ENCODE measurements at places on chromosomes 7 and 10.

GRCh38 chr10:75208181-75208580 is 2.4 kb upstream of the VDAC2 start:
- no peak for DNase-seq

DNA sequence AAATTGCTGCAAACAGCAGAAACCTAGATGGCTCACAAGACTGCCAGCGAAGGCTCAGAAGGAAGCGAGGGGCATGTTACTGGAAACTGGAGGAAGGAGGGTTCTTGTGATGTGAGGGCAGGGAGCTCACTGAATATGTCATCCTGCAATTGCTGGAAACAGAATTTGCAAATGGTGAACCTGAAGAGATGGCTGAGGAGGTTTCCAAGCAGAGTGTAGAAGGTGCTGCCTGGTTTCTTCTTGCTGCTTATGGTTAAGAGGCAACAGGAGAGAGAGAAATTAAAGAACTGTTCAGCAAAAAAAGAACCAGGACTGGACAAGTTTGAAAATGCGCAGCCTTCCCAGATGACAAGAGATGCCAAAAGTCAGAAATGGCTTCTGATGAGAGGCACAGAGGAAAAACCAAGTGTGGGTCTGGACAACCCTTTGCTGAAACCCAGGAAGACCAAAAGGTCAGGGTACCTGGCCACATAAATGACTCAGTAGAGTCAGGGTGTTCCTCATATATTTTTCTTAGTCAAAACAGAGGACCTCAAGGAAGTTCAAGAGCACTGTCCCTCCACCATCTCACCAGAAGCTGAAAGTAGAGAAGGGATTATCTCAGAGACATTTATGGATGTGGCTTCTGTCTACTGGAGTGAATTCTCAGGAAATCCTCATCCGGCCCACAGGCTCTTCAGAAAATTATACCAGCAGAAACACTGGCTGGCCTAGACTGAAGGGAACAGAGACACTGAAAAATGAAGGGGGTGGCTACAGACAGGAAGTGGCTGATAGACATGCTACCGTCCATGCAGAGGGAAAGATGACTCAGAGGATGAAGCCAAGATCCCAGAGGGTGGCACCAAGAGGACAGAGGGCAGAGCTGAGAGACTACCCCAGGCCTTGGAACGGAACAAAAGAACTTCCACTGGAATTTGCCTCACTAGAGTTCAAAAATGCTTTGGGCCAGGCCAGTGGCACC is 10.1 kb downstream of the PAPOLB start:
- DNase-seq = no peak

- DNase-seq = no peak
Observed at GRCh38 chr7:16083931-16084330, 337.4 kb downstream of the CRPPA start.

GRCh38 chr10:132189016-132189415 is 2.3 kb downstream of the DPYSL4 start:
- no peak for DNase-seq

- no peak for DNase-seq
Observed at GRCh38 chr7:20435305-20435704, 104.6 kb downstream of the ITGB8 start.

DNA sequence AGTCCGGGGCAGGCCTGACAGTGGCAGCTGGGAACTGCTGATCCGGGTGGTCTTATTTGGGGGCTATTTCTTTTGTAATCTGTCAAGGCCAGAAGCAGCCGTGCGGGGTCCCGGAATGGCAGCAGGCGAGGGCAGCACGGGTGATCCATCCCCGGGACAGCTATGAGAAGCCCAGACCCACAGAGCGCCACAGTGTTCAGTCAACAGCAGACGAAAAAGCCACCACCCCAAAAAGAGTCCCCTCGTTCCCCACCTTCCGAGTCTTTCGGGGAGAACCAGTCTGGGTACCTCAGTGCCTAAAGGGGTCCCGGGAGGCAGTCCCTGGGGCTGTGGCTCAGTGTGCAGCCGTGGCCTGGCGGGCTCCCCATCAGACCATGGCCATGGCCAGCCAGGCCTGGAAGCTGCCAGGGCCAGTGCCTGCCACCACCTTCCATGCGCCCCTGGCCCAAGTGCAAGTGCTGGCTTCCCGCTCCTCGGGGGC is 125.1 kb upstream of the KCTD7 start:
- no peak for DNase-seq

- DNase-seq = no peak
Observed at GRCh38 chr7:75658369-75658768, 80.4 kb downstream of the HIP1 start.

DNA sequence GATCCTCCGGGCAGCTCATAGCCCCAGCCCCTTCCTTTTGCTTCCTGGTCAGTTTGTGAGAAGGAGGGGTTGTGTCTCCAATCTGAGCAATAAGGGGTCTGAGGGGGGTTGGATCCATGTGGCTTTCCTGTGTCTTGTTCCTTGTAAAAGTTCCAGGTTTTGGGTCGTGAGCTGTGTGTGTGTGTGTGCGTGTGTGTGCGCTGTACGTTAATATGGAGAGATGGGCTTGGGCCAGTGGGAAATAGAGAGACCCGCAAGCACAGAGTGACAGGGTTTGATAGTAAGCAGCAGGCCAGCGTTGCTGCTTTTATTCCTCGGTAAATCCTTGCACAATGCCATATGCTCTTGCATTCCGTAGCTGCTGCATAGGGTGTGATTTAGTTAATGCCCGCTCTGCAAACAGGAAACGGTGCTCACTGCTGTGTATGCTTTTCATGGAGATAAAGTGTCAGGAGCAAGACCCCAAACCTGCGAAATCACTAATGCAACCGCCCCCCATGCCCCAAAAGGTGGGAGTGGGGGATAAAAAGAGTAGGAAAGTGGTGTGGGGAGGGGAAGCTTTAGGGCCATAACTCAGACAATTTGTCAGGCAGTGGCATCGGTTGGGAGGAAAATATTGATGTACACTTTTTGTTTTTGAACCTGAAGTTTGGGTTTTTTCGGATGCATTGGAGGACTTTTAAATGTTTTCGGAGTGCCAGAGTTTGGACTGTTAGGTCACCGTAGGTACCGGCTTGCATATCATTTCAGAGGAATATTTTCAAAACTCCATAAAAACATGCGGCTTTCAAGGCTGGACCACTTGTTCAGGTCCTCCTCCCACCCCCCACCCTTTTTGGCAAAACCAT is 108.7 kb downstream of the TCF7L2 start:
- no peak for DNase-seq

DNA sequence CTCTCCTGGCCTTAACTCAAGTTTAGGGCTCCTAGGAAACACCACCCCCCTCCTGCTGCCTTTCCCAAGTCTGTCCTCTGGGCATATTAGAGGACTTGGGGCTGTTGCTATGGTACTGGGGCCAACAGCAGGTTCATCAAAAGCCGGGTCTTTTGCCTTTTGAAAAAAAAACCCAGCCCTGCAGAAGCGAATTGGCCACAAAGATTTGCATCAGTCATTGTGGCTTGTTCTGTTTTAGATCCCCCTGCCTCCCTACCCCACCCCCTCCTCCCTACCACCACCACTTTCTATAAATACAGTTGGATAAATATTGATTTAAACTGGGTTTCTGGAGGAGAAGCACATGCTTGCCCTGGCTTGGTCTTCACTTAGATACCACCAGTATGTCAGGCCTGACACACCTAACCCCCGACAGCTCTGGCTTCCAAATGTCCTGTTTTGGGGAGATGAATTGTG is 7.0 kb downstream of the MXI1 start:
- DNase-seq = peak; percentile 31

- no peak for DNase-seq
Observed at GRCh38 chr10:115861455-115861854, 411.6 kb downstream of the GFRA1 start.

GRCh38 chr7:42693722-42694121 is 218.1 kb downstream of the C7orf25 start:
- DNase-seq = no peak

GRCh38 chr10:13627459-13628310 is 40.9 kb downstream of the PRPF18 start:
- DNase-seq = no peak

DNA sequence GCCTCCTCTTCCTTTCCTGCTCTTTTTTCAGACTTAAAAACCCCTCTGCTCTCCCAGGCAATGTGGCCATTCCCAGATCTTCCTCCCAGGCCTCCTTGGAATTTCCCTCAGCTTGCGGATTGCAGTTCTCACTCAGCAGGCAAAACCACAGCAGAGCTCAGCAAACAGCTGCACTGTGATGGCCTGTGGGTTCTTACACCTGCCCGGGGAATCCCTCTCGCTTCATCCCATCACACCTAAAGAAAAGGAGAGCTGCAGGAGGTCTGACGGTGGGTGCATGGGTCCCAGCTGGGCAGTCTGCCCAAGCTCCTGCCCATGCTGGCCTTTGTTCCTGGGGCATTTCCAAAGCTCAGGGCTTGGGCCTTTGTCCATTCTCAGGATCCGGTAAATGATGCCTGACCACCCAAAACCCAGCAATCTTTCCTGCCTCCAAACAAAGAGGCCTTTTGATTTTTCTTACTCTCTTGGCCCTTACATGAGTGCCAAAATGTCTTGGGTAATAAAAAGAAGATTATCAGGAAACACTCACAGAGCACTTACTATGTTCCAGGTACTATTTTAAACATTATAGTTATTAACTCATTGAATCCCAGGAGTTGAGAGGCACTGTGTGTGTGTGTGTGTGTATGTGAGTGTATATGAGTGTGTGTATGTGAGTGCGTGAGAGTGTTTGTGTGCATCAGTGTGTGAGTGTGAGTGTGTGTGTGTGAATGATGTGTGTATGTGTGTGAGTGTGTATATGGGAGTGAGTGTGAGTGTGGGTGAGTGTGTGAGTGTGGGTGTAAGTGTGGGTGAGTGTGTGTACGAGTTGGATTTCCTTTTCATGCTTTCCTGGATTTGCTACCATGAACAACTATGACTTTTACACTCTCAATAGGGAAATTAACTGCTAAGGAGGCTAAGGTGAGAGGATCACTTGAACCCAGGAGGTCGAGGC is 64.5 kb upstream of the PODXL start:
- DNase-seq = no peak

DNA sequence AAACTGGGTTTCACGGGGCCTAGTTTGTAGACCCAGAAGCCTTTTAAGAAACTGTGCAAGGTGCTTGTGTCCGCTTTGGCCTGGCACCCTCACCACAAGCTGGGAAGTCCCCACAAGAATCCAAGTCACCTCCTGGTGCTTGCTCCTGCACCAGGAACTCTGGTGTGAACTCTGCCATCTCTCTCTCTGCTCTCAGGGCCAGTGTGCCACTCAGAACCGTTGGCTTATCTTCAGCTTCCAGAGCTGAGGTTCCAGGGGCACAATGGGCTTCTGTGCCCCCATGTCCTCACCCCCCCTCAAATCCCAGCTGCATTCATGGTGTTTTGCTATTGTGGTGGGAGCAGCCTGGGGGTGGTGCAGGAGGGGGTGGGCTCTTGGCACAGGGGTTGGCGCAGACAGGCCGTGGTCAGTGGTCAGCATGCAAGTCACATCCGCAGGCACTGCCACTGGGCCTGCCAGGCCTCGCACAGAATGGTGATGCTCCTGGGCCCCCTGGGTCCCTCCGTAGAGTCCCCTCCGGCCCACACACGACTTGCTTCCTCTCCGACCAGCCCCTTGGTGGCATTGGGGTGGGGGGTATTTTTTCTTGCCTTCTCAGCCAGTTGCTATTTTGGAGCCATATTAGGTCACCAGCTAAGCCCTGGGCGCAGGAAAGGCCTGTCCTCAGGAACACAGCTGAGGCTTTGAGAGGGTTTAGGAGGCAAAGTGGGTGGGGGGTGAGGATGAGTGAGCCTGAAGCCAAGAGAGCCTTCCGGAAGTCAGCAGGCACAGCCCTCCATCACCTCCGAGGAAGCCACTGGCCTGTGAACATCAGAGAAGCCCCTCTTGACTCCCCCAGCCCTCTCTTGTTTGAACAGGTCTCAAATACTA is 3.0 kb downstream of the ZCCHC24 start:
- DNase-seq = no peak

- DNase-seq = no peak
Observed at GRCh38 chr7:36080843-36081242, 72.2 kb upstream of the EEPD1 start.

DNA sequence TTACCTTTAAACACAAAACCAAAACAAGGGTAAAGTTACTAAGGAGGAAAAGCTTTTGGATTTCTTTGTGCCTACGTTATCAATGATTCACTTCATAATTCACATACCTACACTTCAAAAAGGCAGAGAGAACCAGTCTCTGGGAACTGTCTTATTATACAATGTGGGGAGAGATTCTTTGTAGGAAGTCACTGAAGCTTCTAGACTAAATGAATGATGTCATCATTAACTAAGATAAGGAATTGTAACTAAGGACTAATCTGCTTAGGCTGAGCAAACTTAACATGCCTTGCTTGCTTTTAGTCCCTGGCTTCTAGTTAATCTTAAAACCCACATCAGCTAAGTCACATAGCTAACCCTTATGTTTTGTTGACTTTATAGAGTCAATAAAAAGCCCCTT is 771.2 kb downstream of the NXPH1 start:
- no peak for DNase-seq

DNA sequence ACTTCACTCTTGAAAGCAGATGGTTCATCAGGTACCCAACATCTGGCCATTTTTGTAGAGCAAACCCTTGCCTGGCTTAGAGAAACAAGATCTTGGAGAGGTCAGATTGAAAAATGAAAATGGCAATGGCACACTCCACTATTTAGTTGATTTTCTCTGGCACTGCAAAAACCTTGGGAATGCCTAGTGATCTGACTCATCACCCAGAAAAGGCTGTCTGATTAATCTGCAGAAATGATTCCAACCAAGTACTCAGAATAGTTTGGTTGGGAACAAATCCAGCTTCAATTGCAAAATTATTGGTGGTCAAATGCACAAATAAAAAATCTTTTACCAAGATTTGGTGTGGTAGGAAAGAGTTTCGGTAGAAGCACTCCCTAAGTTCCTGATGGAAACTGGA is 351.2 kb downstream of the PHTF2 start:
- DNase-seq = no peak

DNA sequence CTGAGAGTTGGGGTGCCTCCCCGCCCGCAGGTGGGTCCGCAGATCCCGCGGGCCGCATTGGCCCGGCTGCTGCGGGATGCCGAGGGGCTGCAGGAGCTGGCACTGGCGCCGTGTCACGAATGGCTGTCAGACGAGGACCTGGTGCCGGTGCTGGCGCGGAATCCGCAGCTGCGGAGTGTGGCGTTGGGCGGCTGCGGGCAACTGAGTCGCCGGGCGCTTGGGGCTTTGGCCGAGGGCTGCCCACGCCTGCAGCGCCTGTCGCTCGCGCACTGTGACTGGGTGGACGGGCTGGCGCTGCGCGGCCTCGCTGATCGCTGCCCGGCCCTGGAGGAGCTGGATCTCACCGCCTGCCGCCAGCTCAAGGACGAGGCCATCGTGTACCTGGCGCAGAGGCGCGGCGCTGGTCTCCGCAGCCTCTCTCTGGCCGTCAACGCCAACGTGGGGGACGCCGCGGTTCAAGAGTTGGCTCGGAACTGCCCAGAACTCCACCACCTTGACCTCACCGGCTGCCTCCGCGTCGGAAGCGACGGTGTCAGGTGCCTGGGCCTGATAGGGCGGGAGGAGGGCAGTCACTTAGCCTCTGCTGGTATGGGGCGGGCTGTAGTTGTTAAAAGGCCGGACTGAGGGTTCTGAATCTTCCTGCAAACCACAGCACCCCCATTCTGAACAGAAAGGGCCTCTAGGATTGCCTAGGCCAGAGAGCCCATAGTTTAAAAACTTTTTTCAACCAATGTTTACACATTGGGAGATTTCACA is 1.3 kb downstream of the FBXL15 start:
- peak; percentile 26 for DNase-seq

- DNase-seq = peak; percentile 18
Observed at GRCh38 chr7:143490717-143491306, 13.1 kb downstream of the TAS2R41 start.
